Left hindlimb (tissue), 1 donor: ENCODE measurements at places on chromosomes 4 and X.

DNA sequence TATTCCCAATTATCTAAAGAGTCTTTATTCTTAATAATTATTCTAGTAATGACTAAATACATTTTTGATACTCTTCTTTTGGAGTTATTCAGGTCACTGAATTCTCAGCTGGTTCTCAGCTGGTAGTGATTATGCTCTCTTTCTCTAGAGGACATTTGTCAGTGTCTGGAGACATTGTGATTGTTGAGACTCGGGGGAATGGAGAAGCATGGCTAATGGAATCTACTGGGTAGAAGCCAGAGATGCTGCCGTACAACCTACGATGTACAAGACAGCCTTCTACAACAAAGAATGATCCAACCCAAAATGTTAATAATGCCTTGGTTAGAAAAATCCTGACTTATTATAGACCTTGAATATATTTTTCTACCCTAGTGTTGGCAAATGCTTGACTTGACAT, 149.2 kb upstream of the ANKRD50 start:
- no peak for DNase-seq

DNA sequence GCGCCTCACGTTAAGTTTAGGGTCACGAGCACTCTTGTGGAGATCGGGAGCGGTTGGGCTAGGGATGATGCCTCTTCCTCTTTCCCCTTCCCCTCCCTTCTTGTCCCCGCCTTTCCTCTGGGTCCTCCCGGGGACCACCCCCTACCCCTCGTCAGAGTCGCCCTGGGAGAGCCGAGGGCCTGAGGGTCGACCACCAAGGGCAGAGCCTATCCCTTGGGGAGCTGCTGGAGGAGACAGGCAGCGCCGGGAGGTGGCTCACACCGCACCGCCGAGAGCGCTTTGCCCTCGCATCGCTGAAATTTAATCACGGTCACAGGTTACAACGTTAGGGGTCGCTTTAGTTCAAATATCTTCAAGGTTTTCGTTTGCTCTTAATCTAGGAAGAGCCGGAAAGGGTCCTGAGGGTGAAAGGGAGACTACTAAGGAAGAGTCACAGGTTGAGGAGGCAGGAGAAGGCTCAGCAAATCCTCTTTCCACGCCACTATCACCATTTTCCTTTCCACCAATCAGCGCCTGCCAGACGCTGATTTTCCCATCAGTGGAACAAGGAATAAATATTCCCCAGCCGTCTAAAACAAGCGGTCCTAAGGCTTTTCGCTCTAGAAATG, 528 bp upstream of the SNCA start:
- DNase-seq, result peak; percentile 27

- DNase-seq, result no peak
Observed at GRCh38 chr4:75545526-75545925, 10.3 kb upstream of the ODAPH start.

DNA sequence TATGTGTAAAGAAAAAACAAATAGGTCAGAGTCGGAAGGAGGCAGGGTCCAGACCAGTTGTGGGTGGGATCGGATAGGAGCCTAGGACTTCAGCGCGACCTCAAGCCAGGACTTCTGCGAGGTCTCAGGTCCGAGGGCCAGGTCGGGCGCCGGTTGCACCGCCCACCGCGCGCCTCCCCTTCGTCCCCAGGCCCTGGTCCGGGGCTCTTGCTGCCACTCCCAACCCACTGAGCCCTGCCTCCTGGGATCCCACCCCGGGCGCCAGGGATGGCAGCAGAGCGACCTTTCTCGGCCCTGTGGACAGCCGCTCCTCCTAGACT, 12.3 kb downstream of the PITX2 start:
- DNase-seq, result no peak

GRCh38 chr4:69831646-69832325, 28.2 kb downstream of the SULT1E1 start:
- no peak for DNase-seq

- no peak for DNase-seq
Observed at GRCh38 chr4:124386648-124387047, 325.9 kb downstream of the ANKRD50 start.
